ENCODE measurements at places on chromosomes 12 and 14.

GRCh38 chr12:8828257-8829124 is 6.1 kb downstream of the A2ML1 start:
- DNase-seq: no peak

DNA sequence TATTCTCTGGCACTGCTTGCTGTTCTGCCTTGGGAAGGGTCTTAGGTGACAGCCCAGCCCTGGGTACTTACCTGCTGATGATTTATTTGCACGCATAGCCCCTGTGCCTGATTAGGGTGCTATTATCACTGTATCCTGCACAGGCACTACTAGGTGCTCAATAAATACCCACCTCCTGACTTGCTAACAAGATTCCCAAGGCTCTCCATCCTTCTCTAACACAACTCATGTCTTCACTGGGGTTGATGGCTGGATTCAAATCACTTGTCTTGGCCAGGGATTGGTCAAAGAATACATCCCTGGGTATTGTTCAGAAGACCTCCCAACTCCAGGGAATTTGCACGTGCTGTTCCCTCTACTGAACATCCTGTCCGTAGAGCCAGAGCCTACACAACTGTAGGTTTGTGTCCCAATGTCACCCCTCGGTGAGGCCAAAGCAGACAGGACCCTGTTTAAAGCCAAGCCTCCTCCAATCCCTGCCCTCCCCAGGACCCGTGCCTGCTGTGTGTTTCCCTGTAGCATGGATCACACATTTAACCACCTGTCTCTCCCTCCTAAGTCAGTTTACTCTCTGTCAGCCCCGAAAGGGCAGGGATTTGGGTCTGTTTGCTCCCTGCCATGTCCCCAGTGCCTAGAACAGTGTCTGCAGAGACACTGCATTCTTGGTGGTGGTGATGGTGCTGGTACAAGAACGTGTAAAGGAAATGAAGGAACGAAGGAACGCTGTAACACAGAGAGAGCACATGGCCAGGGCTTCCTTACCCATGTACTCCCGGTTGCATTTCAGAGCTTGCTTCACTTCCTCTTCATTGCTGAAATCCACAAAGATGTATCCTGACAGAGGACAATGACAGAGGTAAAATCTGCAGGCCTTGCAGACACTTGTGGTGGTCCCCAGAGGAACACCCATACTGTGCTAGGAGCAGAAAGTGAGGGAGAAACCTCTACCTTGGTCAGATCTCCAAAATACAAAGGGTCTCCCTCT is 16.5 kb downstream of the RBM19 start:
- DNase-seq: no peak

- no peak for DNase-seq
These were observed 204.4 kb downstream of the SLC25A21 start for GRCh38 chr14:36967892-36968555.

- no peak for DNase-seq
These were observed 203.7 kb downstream of the PTPRO start for GRCh38 chr12:15526033-15526432.

- no peak for DNase-seq
These were observed 1.3 kb upstream of the IGFBP6 start for GRCh38 chr12:53096089-53096741.

- no peak for DNase-seq
These were observed 2.3 kb downstream of the LAG3 start for GRCh38 chr12:6774499-6775062.

- no peak for DNase-seq
These were observed 66.7 kb downstream of the MED13L start for GRCh38 chr12:116210762-116211161.

- DNase-seq: no peak
These were observed 260.8 kb upstream of the TBX3 start for GRCh38 chr12:114944736-114945135.

DNA sequence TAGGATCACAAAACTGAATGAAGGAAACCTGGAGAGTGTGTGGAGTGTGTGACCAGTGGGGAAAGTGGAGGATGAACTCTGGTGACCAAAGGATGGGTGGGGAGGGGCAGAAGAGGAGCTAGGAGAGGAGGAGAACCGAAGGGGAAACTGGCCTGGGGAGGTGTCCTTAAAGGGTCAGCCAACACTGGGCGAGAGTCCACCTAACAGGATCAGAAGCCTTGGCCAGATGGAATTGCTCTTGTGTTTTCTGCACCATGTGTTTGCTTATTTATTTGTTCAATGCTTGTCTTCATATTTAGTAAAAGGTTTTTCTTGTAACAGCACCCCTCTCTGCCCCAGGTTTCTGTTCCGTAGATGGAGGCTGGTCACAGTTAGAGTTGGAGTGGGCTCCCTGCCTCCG is 34.5 kb upstream of the ATP23 start:
- no peak for DNase-seq

GRCh38 chr14:78202976-78203375 is 32.8 kb downstream of the NRXN3 start:
- DNase-seq: no peak

DNA sequence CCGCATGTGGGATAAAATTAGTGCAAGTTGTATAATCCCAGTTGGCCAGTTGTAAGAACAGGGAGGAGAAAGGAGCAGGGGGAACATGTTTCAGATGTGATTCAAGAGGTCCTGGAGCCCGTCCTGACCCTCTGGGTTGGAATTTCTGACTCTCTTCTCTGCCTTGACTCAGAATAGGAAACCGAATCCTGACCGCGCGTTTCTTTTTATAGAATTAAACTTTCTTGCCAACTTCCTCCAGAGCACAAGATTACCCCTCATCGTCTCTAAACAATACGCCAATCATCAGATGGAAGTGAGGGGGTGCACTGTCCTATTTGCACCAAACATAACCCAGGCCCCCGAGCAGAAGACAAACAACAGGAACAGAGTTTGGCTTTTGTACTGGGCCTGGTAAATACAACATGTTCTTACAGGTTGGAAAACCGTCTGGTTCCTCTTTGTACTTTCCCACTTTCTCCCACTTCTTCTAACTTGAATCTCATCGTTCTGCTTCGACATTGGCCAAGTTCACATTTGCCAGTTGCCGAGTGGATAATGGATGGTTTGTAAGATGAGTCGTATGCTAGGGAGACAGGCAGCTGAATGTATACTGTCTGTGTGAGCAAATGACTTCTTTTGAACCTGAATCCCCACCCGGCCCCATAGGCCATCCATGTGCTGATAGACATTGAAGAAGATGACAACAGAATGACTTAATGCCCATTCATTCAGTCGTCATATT is 42.6 kb upstream of the MED13L start:
- peak; percentile 9 for DNase-seq

- no peak for DNase-seq
These were observed 88.4 kb downstream of the BBS10 start for GRCh38 chr12:76259660-76260389.

GRCh38 chr12:12138203-12139154 is 67.7 kb downstream of the BCL2L14 start:
- DNase-seq: no peak

DNA sequence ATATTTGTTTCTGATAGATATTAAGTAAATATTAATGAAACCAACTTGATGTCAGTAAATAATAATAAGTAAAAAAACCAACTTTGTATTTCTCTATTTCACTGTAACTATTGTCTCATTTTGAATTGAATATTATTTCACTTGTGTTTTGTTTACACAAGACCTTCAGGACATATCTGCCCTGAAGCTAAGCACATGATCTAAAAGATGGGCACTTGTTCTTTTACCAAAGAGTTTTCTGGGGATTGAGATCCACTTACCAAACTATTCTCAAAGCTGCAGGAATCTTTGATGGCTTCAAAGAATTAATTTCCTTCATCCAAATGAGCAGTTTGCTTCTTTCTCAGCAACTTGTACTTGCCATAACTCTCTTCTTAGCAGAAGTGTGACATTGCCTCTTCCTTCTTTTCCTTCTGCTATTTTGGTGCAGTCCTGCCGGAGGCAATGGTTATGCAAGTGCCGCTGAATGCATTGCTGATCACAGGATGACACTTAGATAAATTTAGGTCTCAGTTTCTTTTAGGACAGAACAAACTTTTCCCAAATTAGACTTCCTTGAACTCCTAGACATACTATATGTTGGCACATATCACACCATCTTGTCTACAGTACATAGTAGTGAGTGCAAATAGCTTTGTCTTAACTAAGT is 9.2 kb downstream of the FAR2 start:
- DNase-seq: no peak

- DNase-seq: no peak
These were observed 39.4 kb downstream of the MAP1LC3B2 start for GRCh38 chr12:116598311-116599284.

DNA sequence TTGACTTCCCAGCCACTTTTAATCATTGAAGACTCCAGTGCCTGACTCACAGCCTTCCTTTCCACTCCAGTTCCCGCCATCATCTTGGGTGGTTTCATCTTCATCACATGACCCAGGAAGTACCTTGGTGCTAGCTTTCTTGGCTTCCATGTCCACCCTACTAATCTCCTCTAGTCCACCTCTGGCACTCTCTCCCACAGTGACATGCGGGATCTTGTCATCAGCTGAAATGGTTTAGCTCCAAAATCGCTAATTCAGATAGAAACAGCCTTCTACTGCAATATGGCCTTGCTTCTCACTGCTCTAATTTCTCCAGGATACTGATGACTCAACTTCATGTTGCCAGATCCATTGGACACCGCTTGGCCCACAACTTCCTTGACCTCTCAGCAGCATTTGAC is 24.5 kb downstream of the WDR20 start:
- no peak for DNase-seq

- DNase-seq: no peak
These were observed 10.4 kb upstream of the GPR132 start for GRCh38 chr14:105075379-105076295.

DNA sequence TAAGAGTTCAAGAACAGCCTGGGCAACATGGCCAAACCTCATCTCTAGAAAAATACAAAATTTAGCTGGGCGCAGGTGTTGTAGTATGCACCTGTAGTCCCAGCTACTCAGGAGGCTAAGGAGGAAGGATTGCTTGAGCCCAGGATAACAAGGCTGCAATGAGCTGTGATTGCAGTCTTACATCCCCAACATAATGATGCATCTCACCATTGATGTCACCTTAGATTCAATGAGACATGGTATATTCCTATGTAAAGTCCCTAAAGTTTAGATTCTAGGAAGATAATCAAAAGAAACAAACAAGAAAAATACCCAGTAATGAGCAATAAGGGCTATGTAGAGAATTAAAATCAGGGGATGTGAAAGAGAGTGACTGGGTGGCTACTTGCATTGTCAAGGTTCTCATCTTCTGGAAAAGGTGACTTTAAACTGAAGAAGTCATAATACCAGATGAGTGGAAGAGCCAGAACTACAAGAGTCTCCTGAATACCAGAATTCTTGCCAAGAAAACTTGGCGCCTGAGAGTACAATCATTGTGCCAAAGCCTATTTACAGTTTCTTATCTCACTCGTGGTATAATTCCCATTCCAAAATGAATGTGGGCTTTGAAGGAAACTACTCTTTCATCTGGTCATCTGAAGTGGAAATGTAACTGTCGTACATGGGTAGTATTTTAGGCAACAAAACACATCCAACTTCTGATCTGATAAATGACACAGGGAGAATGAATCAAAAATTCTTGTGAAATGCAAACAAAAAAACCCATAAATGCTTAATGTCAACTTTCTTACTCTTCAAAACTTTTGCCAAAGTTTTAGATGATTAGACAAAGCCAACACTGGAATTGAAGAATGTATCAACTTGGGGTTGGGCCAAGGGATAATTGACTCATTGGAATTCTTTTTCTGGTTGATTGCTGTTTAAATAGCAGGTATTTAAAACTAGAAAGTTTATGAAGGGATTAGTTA is 81.1 kb upstream of the ST8SIA1 start:
- no peak for DNase-seq

GRCh38 chr12:5756338-5756842 is 188.7 kb downstream of the ANO2 start:
- no peak for DNase-seq

- DNase-seq: no peak
These were observed 478.5 kb downstream of the NELL2 start for GRCh38 chr12:44397631-44398030.

GRCh38 chr12:19220205-19220604 is 90.7 kb downstream of the PLEKHA5 start:
- no peak for DNase-seq

GRCh38 chr12:98594050-98594835 is 757 bp downstream of the SLC25A3 start:
- peak; percentile 25 for DNase-seq

- DNase-seq: no peak
These were observed 281.1 kb upstream of the AMIGO2 start for GRCh38 chr12:47360771-47361388.

DNA sequence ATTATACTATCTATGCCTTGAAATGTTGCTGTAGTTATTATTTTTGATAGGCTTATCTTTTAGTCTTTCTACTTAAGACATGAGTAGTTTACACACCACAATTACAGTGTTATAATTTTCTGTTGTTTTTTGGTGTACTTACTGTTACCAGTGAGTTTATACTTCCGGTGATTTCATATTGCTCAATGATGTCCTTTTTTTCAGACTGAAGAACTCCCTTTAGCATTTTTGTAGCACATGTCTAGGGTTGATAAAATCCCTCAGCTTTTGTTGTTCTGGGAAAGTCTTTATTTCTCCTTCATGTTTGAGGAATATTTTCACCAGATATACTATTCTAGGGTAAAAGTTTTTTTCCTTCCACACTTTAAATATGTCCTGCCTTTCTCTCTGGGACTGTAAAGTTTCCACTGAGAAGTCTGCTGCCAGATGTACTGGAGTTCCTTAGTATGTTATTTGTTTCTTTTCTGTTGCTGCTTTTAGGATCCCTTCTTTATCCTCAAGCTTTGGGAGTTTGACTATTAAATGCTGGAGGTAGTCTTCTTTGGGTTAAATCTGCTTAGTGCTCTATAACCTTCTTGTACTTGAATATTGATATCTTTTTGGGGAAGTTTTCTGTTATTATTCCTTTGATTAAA is 41.5 kb upstream of the FERMT2 start:
- no peak for DNase-seq

DNA sequence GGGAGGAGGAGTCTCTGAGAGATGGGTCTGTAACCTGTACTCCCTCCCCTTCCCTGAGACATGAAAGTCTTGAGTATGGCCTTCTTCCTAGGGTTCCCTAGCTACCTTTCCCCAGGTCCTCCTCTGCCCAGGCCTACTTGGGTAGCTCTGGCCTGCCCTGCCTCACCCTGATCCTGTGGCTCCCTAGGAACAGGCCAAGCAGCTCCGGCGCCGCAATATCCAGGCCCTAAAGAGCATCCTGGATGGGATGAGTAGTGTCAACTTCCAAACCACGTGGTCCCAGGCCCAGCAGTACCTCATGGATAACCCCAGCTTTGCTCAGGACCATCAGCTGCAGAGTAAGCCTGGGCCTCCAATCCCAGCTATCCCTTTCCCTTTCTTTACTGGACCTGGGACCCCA is 12.3 kb downstream of the PRPF40B start:
- DNase-seq: no peak

- no peak for DNase-seq
These were observed 79.2 kb downstream of the ASCL1 start for GRCh38 chr12:103036581-103037214.

GRCh38 chr14:97077687-97078086 is 280.5 kb downstream of the VRK1 start:
- DNase-seq: no peak

- DNase-seq: no peak
These were observed 23.7 kb upstream of the RAB21 start for GRCh38 chr12:71730936-71731335.

- no peak for DNase-seq
These were observed 7.9 kb downstream of the VWF start for GRCh38 chr12:6116471-6117021.

Measured in stimulated activated CD4-positive, alpha-beta T cell treated with anti-CD3 and anti-CD28 coated beads, Interleukin-4, amount 100 ng/mL, for 4 hours (primary cell).